NCI-H1092 (cell line): ENCODE measurements at places on chromosomes 7 and 10.

GRCh38 chr7:34135924-34136323 is 230.6 kb downstream of the BMPER start:
- DNase-seq = no peak

DNA sequence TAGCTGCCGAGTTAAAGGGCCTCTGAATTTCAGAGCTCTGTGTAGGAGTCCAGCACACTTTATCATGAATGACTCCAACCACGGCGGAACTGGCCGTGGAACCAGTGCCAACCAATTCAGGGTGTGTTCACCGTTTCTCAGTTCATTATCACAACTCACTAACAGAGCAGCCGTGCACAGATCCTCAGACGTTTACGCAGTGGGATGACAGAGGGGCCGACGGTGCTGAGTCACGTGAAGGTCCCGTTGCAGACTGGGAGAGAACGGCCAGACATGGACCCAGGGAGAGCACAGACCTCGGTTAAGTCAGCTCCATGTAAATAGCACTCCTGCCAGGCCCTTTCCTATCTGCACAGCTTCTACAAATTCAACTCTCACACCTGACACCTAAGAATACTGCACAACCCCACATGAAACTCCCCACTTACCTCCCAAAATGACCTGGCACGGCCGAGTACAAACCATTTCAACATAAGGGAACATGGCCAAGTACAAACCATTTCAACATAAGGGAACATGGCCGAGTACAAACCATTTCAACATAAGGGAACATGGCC is 95.5 kb downstream of the DIP2C start:
- no peak for DNase-seq

DNA sequence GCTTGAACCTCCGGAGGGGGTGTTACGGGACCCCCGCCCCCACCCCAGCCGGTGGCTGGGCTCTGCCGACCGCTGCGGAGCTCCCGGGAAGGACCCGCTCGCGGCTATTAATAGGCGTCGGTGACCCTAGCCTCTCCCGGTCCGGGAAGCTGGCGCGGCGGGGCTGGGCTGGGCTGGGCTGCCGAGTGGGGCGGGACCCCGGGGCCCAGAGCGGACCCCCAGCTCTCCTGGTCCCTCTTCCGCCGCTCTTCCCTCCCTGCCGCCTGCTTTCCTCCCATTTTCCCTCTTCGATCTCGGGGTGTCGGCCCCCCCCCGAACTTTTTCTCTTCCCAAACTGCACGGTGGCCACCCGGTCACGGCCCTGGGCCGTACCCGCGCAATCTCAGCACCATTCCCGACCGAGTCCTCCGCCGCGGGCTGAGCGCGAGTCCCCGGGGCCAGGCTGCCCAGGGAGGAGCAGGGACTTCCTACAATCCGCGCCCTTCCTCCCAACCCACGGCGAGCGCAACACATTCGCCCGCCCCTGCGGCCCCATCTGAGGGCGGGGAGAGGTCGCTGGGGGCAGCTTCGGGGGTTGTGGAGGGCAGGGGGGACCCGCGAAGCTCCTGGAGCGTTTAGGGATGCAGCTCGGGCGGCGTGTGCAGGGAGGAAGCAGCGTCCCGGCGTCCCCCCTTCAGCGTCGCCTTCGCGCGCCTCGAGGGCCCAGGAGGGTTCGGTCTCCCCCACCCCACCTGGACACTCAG is 3.1 kb upstream of the ELFN1 start:
- DNase-seq = no peak

DNA sequence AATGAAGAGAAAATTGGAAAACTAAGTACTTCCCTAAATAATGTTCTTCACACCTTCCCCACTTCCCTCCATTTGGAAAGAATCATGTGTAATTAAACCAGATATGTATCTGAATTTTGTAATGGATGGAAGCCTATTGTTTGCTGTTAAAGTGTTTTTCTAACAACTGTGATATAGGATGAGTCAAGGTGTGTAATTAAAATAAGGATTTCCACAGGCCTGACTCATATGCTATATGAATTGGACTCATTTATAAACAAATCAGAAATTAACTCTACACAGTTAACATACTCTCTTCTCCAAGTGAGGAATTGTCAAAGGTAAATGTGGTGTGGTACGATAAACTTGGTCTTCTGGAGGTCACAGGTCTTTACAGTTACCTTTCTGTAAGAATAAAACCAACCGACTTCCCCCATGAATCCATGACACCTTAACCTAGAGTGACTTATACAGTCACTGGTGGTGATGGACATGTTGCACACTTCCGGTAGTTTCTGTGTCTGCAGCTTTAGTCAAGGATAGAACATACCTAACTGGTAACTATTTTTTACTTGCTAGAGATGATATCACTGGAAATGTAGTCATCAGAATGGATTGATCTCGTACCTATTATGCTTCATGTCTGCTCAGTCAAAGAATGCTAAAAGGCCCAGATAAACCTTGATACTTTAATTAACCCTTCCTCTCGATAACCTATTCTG is 12.8 kb downstream of the PNLIPRP3 start:
- DNase-seq = no peak

GRCh38 chr10:101221549-101221948 is 7.7 kb downstream of the LBX1 start:
- no peak for DNase-seq

GRCh38 chr7:32070406-32071360 is at the start of gene PDE1C:
Gene PDE1C (minus strand): TSS chr7:32070407.
- peak; percentile 11 for DNase-seq

DNA sequence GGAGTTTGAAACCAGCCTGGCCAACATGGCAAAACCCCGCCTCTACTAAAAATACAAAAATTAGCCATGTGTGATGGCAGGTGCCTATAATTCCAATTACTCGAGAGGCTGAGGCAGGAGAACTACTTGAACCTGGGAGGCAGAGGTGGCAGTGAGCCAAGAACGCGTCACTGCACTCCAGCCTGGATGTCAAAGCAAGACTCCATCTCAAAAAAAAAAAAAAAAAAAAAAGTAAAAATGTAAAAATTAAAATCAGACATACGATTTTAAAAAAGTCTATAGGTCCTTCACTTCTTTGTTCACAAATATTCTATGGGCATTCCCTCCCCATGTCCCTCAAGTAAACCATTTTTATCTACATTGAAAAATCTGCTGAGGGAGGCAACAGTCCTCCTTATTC is 34.9 kb upstream of the TLL2 start:
- DNase-seq = no peak
